ENCODE measurements at places on chromosomes 7 and 10.

GRCh38 chr7:53466371-53466770, 430.9 kb downstream of the POM121L12 start:
- no peak for DNase-seq

DNA sequence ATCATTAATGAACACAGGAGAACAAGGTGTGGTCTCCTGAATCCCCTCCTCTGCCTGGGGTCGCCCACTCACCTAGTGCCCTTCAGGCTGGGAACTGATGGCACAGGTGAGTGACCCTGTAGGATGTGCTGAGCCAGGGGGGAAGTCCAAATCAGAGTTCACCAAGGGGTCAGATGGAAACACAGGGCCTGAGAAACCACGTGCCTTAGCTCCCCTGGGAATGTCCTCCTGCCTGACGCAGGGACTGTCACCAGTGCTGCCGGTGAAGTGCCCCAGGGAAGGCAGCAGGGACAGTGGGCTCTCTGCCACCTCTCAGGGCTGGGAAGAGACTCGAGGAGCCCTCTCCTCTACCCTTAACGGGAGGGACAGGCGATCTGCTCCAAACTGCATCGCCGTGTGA, 5.8 kb upstream of the PYROXD2 start:
- DNase-seq: no peak

GRCh38 chr7:139451638-139452037, 31.8 kb downstream of the KLRG2 start:
- no peak for DNase-seq

DNA sequence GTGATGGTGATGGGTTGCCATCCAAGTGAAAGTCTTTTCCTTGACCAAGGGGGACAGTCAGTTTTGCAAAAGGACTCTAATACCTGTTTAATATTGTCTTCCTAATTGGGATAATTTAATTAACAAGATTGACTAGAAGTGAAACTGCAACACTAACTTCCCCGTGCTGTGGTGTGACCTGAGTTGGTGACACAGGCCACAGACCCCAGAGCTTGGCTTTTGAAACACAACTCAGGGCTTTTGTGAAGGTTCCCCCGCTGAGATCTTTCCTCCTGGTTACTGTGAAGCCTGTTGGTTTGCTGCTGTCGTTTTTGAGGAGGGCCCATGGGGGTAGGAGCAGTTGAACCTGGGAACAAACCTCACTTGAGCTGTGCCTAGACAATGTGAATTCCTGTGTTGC, 6.9 kb downstream of the PPIF start:
- no peak for DNase-seq

DNA sequence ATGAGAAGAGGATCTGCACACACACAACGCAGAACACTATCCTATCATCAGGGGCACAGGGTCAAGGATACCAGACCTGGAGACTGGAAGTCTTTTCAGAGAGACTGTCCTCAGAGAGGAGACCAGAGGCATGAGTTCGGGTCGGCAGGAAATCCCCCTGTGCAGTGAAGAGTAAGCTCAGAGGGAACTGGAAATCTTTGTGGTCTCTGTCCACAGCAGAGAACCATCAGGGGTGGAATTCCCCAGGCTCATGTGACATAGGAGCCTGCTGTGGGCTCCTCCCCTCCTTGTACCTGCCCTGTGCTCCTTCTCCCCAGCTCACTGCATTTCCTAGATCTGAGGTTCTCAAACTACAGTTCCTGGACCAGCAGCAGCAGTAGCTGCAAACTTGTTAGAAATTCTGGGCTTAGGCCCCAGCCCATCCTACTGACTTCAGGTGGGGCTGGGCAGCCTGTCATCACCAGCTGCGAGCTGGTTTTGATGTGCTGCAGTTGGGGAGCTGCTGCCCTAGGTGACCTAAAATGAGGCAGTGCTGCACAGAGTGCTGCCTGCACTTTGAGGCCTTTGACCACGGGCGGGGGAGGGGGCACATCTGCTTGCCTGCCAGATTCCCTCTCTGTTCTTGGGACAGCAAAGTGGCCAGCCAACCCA, 2.4 kb downstream of the ZMIZ2 start:
- DNase-seq: no peak

- DNase-seq: no peak
These were observed 19.5 kb downstream of the HYAL4 start for GRCh38 chr7:123864436-123864835.

GRCh38 chr10:71767420-71768035, 5.8 kb downstream of the VSIR start:
- DNase-seq: no peak

GRCh38 chr10:1109795-1110673, 53.8 kb downstream of the WDR37 start:
- no peak for DNase-seq

DNA sequence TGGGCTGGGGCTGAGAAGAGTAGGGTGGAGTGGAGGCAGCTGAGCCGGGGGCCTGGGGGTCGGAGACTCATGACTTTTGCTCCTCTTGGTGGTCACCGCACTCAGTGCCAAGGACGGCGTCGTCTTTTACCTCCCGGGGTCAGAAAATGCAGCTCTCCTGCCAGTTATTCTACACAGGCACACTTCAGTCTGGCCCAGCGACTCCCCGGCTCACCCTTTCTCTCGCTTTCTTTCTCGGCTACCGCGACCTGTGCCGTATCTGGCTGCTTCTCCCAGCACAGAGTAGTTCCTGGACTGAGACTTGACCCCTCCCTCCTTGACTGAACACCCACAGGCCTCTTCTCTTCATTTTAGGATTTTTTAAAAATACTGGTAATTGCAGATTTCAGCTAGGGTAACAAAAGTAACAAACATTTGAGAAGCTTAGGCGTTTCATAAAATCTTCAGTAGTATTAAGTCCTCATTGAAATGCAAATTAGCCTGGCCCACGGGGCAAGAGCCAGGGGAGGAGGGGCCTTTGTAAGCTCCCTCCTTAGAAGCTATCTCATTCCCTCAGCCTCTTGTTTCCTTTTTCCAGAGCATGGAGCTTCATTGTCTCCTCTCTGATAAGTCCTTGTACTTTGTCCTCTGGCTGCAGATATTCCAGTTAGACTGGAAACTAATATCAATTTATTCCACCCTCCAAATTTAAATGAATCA, 1.1 kb upstream of the PRLHR start:
- DNase-seq: no peak

DNA sequence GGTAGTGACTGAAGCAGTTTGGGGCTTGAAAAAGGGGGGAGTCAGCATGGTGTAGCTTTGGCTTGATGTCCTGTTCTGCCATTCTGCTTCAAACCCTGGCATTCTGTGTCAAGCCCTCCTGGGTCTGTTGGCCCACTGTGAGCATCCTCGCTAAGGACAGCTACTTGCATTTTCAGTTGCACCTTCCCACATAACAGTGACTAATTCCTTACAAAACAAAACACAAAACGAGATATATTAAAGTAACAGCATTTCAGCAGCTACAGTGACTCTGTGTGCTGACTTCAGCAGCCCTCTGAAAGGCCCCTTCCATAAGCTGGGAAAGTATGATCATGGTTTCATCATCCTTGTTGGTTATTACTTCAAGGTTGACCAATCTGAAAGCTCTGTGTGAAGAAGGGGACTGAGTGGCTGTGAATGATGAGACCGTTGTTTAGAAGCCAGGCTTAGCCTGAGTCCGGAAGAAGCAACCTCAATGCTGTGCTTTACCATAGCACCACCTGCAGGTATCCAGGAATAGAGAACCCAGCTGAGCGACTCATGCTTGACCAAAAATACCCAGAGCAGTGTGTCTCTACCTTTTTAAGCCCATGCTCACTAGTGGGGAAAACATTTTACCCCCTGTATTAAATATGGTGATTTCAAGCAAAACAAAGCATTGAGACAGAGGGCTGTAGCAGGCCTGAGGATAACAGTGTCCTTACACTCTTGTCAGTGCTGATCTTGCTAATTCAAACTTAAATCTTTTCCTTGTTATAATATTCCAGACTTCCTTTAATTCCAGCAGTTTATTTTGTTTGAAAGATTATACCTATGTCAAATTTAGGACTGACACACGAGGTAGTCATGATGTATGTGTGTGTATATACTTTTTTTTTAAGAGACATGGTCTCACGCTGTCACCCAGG, 42.6 kb upstream of the CC2D2B start:
- DNase-seq: no peak

- no peak for DNase-seq
These were observed 238.7 kb downstream of the CDK14 start for GRCh38 chr7:90834771-90835170.

DNA sequence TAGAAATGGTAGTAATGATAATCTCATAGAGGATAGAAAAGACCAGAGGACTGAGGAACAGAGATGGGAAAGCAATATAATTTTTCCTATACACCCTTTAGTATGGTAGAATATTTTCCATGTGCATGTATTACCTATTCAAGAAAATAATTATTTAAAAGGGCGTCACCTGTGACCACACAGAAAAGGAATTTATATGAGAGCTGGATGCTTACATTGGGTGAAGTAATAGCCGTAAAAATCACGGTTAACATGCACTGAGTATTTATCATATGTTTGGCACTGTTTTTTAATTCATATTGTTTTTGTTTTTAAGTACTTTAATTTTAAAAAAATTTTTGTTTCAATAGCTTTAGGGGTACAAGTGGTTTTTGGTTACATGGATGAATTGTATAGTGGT, 195.1 kb downstream of the IPMK start:
- no peak for DNase-seq

- DNase-seq: peak; percentile 29
These were observed 88.9 kb upstream of the KLF6 start for GRCh38 chr10:3873728-3874461.

DNA sequence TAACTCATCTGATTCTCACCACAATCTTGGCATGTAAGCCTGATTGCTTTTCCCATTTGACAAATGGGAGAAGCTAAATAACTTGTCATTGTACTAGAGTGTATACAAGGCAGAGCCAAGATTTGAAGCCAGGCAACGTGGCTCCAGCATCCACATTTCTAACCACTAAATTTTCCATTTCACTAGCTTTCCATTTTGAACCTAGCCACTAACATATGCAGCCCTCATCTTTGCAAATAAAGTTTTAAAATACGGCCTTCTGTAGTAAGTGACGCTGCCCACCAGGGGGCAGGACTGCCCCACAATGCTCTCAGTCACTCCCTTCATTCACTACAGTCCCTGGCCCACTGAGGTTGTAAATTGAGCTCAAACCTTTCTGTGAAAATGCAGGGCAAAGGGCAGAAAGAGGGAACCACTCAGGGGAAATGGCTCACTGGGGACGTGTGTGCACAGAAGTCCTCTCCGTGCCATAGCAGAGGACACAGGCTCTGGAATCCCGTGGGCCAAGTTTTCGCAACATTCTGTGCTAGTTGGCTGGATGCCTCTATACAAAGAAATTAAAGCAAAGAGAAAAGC, 315.7 kb downstream of the TNS3 start:
- DNase-seq: peak; percentile 49

DNA sequence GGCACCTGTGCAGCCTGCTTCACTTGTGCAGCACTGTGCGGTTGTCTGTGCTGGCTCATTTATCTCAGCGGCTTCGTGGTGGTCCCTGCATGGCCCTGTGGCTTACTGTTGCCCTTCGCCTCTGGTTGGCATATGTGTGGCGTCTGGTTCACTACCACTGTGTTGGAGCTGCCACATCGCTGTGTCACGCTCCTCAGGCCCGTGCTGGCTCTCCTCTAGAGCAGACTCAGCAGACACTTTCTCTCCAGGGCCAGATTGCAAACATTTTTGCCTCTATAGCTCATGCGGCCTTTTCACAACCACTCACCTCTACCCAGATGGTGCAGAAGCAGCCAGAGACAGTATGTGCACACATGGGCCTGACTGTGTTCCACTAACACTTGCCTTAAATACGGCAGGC, 37.9 kb downstream of the PPP2R2D start:
- no peak for DNase-seq

DNA sequence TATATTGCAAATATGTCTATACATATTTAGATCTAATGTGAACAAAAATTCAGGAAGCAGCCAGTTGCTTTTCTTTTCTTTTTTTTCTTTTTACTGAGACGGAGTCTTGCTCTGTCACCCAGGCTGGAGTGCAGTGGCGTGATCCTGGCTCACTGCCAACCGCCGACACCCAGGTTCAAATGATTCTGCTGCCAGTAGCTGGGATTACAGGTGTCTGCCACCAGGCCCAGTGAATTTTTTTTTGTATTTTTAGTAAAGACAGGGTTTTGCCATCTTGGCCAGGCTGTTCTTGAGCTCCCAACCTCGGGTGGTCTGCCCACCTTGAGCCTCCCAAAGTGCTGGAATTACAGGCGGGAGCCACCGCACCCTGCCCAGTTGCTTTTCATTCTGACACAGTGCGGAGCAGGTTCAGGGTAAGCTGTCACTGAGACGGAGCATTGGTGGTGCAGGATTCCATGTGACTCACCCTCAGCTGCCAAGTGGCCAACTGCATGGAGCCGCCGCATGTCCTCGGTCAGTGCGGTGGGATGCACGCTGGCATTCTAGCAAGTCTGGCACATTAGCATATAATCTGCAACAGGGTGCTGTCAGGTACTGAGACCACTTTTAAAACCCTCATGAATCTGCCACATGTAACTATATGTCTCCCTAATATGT, 362.7 kb downstream of the DNAJB6 start:
- DNase-seq: no peak

- DNase-seq: no peak
These were observed 362.7 kb downstream of the GLRX3 start for GRCh38 chr10:130498934-130499333.

DNA sequence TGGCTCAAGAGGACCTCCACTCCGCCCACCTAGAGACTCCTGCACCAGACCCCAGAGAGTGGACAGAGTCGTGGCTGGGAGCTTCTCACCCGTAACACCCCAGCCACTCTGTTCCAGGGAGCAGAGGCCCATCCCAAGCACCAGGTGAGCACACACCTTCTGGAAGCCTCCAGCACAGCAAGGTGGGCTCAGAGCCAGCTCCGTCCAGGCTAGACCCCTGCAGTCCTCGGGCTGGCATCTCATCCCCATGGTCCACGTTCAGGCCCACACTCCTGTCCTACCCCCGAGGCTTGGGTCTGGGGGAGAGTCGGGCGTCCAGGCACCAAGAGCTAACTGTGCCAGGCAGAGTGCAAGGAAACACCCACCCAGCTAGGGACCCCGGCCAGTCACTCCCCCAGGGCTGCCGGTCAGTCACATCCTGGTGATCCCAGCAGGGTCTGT, 13.2 kb downstream of the PDGFA start:
- DNase-seq: no peak

GRCh38 chr7:123285076-123285700, 85.4 kb upstream of the SLC13A1 start:
- no peak for DNase-seq

GRCh38 chr10:121692626-121693025, 94.4 kb upstream of the FGFR2 start:
- DNase-seq: no peak

- no peak for DNase-seq
These were observed 228.4 kb upstream of the DGKB start for GRCh38 chr7:15130666-15131541.

- no peak for DNase-seq
These were observed 31.6 kb downstream of the IL15RA start for GRCh38 chr10:5945561-5946418.

- no peak for DNase-seq
These were observed 38.1 kb upstream of the SEPTIN7 start for GRCh38 chr7:35762781-35763180.

DNA sequence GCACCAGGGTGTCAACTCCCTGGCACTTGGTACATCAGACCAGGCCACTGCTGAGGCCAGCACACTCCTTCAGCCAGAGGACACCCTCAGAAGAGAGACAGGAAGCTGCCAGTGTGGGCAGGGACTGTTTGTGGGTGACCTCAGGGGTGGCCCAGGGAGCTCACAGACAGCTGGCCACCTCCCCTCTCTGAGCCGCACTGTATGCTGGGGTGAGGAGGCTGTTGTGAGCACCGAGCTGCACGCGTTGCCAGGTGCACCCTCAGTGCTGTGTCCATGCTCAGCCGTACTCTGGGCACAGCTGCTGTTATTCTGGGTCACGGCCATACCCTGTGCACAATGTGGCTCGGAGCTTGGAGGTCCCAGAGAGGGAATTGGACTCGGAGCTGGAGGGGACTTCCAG, 61.5 kb upstream of the NANOS1 start:
- no peak for DNase-seq

Data from NCI-H2029 treated with DMSO at 0.1 percent for 48 hours (cell line).